ENCODE measurements at places on chromosomes 11 and 22. TPM values are rescaled to one million over a fixed set of nuclear protein-coding genes. Genes with fewer than 3 reads are reported as not detected.

The TREH gene
- 3.3 TPM for total RNA-seq

The GGT5 gene
- 3.7 TPM for total RNA-seq

The DHCR7 gene
- total RNA-seq = 56.5 TPM

The RBM7 gene
- total RNA-seq = 31.1 TPM

The CLCF1 gene
- 2.4 TPM for total RNA-seq

The SYT13 gene
- total RNA-seq = 22.4 TPM

The LRRC32 gene
- total RNA-seq = 15.6 TPM

DNA sequence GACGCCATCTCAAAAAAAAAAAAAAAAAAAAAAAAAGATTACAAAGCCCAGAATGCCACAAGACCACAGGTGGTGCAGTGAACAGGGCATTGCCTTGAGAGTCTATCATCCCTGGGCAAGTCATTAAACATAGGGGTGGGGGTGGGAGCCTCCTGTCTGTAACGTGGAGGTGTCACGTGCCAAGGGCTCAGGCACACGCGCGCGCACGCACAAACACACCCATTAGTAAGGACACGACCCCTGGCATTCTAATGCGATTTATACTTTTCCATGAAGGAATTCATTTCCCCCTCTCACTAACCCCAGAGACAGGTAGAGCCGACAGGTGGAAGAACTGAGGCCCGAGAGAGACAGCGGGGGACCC lies 5.8 kb upstream of the GCAT start:
- DNase-seq = peak; percentile 71

DNA sequence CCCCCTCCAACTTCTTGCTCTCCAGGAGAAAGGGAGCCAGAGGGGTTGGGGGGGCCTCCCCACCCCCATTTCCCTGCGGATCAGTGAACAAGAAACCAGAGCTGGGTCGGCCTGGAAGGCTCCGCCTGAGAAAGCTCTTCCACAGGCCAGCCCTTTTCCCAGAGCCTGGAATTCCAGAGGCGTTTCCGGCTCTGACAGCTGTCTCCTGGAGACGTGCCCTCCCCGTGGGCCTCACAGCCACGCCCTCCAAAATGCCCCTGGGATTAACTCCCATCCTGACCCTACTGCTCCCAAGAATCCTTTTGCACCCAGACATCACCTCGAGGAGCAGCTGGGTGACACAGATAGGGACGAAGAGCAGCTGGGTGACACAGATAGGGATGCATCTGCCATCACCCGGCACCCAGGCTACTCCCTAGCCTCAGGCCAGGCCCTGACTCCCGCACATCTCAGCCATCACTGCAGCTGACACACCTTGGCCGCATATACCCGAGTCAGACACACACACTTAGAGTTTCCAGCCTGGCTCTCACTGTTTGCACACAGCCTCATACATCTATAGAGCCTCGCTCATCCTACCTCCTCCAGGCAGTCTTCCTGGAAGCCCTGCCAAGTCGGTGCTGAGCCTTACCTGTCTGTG lies 7.6 kb upstream of the CDC42EP1 start:
- DNase-seq = peak; percentile 60

- no peak for DNase-seq
Observed at GRCh38 chr11:102322560-102322959, 5.3 kb downstream of the BIRC3 start.

- no peak for DNase-seq
Observed at GRCh38 chr22:35368386-35368785, 12.5 kb upstream of the HMOX1 start.

- no peak for DNase-seq
Observed at GRCh38 chr11:9858822-9859221, 194.9 kb downstream of the SWAP70 start.

DNA sequence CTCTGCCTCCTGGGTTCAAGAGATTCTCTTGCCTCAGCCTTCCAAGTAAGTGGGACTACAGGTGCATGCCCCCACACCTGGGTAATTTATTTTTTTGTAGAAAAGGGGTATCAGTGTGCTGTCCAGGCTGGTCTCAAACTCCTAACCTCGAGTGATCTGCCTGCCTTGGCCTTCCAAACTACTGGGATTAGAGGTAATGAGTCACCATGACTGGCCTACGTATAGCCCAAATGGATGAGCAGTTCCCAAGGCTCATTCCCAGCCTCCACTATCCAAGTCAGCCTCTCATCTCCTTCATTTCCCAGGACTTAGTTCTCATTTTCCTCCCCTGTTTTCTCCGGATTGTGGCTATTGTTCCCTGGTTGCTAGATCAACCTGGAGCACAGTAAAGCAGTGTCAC lies 5.6 kb downstream of the CCT8L2 start:
- DNase-seq = no peak

- DNase-seq = no peak
Observed at GRCh38 chr11:64000740-64001483, 14.7 kb downstream of the OTUB1 start.

GRCh38 chr22:29215012-29215860 lies 9.5 kb downstream of the EMID1 start:
- DNase-seq = no peak

GRCh38 chr22:48627203-48627602 lies 1200.5 kb downstream of the BRD1 start:
- DNase-seq = no peak

GRCh38 chr11:125072218-125072960 lies 9.3 kb downstream of the SLC37A2 start:
- peak; percentile 46 for DNase-seq

- DNase-seq = no peak
Observed at GRCh38 chr11:112811783-112812182, 149.4 kb upstream of the NCAM1 start.

DNA sequence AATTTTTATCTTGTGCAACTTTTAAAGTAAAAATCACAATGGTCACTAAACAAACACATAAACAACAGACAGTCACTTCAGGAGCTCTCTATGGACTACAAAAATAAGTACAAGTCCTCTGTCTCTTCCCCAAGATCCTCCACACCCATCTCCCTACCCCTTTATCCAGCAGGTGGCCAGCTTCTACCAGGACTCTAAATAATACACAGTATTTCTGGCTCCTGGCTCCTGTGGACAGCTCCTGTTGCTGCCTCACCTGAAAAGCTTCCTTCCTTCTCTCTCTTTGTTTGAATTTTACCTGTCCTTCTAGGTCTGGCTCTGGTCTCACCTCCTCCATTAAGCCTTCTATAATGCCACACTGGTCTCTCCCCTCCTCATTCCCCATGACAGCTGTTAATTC lies 86.1 kb downstream of the CLPB start:
- DNase-seq = no peak

- DNase-seq = no peak
Observed at GRCh38 chr22:38088629-38089473, 4.9 kb upstream of the SLC16A8 start.

- no peak for DNase-seq
Observed at GRCh38 chr22:50578776-50579310, 616 bp upstream of the CPT1B start.

DNA sequence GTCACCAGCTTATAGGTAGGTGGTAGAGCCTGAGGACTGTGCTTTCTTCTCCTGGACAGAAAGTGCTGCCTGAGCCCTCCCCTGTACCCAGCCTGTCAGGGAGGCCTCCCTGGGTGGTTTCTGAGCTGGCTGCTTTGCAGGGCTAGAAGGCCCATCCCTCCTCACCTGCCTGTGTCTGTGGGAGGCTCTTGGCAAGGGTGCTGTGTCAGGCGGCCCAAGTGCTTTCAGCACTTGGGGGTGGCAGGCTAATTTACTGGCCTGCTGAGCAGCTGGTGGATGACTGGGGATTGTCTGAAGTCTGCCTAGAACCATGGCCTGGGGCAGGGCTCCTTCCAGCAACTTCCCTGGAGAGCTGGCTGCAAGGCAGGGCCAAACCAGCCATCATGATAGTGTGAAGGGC lies 139.0 kb upstream of the NAV2 start:
- peak; percentile 47 for DNase-seq

DNA sequence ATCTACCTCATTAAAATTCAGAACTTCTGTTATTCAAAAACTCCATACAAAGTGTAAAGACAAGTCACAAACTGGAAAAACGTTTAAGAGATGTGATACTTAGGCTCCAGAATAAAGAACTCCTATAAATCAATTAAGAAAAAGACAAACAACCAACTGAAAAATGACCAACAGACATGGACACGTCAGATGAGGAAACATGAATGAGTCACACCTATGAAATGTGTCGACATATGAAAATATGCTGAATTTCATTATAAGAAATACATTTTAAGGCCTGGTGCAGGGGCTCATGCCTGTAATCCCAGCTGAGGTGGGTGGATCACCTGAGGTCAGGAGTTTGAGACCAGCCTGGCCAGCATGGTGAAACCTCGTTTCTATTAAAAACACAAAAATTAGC lies 78.7 kb downstream of the ENTHD1 start:
- no peak for DNase-seq

- peak; percentile 33 for DNase-seq
Observed at GRCh38 chr11:43359422-43359818, 700 bp downstream of the TTC17 start.

- DNase-seq = no peak
Observed at GRCh38 chr11:41868606-41869005, 409.2 kb upstream of the LRRC4C start.

GRCh38 chr11:66856496-66857233 lies at the start of gene LRFN4:
Gene LRFN4, plus strand, starts transcription at chr11:66857064. Its CDS starts 681 bp downstream, at chr11:66857745.
- peak; percentile 36 for DNase-seq

GRCh38 chr11:14366936-14367335 lies 8.0 kb upstream of the RRAS2 start:
- DNase-seq = no peak

- no peak for DNase-seq
Observed at GRCh38 chr22:27639248-27640086, 162.1 kb downstream of the MN1 start.

- DNase-seq = no peak
Observed at GRCh38 chr11:129743112-129743815, 72.4 kb upstream of the TMEM45B start.
